ENCODE measurements at places on chromosomes 1 and 21.

DNA sequence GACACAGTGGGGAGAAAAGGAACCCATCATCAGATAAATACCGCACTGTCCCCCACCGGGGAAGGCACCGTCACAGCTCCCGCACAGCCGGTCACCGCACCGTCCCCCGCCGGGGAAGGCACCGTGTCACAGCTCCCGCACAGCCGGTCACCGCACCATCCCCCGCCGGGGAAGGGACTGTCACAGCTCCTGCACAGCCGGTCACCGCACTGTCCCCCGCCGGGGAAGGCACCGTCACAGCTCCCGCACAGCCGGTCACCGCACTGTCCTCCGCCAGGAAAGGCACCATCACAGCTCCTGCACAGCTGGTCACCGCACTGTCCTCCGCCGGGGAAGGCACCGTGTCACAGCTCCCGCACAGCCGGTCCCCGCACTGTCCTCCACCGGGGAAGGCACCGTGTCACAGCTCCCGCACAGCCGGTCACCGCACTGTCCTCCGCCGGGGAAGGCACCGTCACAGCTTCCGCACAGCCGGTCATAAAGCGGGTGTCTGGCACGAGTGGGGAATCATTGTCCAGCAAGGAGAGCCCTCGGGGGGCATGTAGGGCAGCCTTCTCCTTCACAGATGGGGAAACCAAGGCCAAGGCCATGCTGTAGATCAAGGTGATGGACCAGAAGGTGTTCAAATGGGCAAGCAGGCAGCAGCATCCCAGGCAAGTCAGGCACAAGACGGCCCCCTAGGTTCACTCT lies 280.1 kb downstream of the NPHP4 start:
- DNase-seq: no peak

DNA sequence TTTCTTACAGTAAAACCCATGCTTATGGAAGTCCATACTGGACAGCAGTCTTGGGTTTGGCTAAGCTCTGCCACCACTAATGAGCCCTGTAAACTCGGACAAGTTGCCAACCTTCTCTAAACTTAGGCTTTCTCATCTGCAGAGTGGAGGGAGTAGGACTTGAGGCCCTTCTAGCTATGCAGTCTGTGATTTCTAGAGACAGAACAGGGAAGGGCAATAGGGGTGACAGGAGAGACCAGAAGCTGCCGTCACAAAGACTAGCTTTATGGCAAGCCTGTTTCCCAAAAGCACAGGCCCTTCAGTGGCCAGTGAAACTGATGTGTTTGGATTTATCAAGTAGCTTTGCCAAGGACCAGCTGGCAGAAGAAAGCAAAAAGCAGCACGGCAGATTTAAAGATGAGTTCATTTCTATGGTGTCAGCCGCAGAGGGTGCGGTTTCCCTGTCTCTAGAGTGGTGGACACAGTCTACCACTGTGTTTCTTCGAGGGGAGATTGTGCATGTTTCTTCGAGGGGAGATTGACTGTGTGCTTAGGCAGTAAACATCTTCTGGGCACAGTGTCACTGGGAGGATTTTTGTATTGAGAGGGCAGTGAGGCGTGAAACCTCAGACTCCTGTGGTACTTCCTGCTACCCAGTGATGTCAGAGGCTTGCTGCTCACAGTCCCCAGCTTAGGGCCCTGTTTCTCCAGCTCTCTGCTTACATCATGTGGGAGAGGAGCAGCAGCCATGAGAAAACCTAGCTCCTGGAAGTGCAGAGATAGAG lies 119.0 kb downstream of the ROR1 start:
- DNase-seq: no peak

DNA sequence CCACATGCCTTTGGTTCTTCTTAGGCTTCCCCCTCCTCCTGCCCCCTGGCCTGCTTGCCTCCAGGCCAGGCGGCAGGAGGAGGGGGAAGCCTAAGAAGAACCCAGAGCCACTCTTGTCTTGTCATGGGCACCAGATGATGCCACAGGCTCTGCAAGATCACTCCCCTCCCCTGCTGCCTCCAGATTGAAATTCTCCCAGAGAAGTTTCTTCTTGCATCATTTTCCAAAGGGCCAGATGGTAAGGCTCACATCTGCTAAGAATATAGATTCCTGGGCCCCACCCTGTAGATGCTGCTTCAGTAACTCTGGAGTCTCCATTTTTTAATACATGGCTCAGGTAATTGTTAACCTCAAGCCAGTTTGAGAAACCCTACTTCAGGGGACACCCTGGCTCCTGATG lies 60.8 kb downstream of the FAM163A start:
- no peak for DNase-seq

DNA sequence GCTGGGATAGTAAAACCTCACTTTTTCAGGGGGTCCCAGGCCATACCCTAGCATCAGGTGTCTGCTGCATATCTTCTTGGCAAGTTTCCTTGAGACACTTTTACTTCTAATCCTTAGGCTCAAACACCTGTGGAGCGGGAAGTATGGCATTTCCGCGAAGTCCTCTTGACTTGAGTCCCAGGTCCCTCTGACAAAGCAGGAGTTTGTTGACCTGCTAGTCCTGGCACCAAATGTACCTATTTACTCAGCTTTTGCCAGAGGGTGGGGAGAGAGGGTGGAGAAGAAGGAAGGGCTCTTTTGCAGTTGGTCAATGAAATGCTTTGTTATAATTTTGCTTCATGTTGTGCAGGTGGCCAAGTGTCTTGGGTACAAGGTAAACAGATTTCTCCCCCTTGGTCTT lies 59.7 kb downstream of the CLIC6 start:
- DNase-seq: no peak

GRCh38 chr1:1847061-1847850 lies 43.6 kb downstream of the GNB1 start:
- DNase-seq: no peak

- no peak for DNase-seq
These were observed 40.0 kb upstream of the PTPRC start for GRCh38 chr1:198598796-198599321.

- no peak for DNase-seq
These were observed 486.9 kb upstream of the USP24 start for GRCh38 chr1:55702064-55702463.

DNA sequence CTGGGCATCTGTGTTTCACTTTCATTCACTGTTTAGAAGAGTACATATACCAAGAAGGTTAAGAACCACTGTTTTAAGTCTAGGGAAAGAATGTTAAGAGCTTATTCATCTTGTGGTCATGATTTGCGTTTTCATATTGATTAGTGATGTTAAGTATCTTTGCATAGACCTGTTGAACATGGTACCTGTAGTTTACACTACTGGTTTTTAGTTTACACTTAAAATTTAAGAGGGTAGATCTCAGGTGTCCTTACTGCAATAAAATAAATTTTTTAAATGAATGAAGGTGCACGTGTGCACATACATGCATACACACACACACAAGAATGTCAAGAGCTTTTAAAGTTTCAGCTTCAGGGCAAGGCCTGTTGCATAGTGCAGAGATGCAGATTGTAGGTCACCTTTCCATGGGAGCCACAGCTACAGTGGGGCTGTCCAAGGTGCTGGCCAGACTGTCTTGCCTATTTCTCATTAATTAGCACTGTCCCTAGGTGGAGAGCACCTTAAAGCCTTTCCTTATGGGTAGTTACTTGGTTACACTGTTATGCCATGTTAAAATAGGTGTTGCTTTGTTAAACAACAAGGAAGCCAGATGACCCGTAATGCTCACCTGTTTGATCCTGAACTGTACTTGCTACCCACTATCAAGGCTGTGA lies 543.0 kb upstream of the DAB1 start:
- DNase-seq: no peak

DNA sequence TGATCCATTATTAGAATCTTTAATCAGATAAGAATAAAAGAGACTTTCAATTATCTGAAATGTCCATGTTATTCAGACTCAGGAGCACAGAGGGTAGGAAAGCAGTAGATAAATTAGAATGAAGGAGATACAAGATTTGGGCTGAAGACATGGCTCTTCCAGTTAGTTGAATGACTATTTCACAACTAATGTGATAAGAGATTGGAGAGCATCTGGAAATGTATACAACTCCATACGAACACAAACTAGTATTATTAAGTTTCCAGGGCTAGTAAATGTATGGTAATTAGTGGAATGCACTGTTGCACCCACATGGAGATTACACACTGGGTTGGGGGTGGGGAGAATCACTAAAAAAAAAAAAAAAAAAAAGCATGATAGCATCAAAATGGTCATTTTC lies 618.0 kb downstream of the KIF26B start:
- DNase-seq: no peak

DNA sequence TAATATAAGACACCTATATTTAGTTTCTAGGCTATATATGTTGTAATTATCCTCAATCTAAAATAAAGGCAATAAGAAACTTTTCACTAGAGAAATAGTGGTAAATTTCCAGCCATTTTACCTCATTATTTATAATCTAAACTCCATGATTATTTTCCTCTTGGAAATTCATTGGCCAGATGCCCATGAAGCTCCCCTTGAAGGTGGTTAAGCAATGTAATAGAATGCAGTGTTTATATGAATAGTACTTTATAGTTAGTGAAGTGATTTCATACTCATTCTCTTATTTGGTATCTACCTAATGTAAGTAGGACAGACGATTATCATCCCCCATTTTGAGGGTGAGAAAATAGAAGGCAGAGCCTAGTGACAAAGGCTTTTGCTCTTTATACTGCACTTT lies 26.5 kb downstream of the NFYC start:
- no peak for DNase-seq

- no peak for DNase-seq
These were observed 788.4 kb upstream of the PRMT6 start for GRCh38 chr1:106268070-106268469.

GRCh38 chr1:154335025-154335714 lies 9.8 kb downstream of the ATP8B2 start:
- DNase-seq: peak; percentile 84

DNA sequence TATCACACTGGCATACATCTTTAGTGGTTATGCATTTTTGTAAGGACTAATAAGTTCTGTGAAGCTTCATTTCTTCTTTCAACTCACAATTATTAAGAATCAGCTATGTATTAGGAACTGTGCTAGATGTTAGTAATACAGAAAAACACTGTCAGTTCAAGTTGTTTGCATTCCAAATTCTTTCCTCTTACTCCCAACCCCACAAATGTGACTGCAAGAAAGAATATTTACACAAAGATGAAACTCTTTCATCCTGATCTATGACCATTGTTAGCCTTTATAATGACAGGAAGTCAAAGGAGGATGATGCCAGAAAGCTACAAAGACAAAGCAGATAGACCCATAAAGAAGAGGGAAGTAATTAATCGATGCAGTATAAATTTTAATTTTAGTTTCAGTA lies 21.0 kb upstream of the GADD45A start:
- DNase-seq: no peak

GRCh38 chr1:47433477-47434050 lies 4.3 kb upstream of the FOXD2 start:
- DNase-seq: no peak

- no peak for DNase-seq
These were observed 2.1 kb upstream of the EFNA1 start for GRCh38 chr1:155125511-155125945.

DNA sequence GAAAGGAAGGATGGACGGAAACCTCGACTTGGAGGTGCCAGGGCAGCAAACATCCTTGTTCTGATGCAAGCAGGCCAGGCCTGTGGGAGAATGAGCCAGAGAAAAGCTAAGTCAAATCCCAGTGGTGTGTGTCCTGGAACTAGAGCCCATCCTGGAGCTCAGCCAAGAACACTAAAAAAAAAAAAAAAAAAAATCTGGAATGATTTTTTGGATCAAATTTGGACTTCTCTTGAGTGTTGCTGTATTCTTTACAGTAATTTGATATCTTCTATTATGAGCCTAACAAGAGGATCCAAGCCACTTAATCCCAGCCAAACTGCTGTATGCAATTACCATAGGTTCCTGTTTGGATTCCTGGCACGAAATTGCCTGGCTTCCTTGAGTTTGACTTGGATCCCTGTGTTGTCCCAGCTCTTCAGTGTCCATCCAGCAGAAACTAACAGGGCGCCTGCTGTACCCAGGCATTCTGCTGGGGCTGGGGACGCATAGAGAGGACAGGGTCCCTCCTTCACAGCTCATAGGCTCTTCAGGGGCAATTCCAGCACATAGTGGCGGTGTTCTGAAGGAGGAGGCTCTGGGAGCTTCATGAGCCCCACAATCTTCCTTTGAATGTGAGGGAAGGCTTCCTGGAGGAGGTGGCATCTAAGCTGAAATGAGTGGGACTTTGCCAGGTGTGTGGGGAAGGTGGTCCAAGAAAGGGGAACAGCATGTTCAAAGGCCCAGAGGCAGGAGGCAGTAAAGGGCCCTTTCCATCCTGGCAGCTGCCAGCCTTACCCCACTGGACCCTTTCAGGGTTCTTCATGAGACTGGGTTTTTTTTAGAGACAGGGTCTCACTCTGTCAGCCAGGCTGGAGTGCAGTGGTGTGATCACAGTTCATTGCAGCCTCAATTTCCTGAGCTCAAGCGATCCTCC lies 24.7 kb downstream of the EPHX1 start:
- DNase-seq: no peak

DNA sequence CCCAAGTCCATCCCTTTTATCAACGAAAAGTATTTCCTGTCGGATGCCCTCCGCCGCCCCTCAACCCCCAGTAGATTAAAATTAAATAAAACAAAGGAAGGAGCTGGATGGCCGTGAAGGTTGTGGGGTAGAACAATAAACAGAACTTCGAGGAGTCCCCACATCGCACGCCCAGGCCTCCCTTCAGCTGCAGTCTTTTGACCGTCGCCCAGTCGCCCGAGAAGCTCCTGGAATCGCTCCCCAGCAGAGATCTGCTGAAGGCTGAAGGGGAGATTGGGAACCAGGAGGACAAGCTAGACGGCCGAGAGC lies 905 bp downstream of the BARHL2 start:
- DNase-seq: no peak

DNA sequence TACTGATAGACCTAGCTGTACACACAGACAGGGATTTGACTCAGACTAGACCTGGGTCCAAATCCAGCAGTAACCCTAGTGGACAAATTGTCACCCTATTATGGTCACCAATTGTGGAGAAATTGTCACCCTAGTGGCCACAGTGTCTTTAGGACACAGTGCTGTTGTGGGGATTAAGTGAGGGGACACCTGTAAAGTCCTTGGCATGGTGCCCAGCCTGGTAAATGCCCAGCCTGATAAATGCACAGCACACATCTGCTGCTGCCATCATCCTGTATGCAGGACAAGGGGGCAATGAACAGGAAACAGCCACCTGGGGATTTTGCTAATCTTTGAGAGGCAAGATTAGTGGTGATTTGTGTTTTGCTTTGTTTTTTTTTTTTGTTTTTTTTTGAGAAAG lies 2.3 kb downstream of the TMEM61 start:
- no peak for DNase-seq

DNA sequence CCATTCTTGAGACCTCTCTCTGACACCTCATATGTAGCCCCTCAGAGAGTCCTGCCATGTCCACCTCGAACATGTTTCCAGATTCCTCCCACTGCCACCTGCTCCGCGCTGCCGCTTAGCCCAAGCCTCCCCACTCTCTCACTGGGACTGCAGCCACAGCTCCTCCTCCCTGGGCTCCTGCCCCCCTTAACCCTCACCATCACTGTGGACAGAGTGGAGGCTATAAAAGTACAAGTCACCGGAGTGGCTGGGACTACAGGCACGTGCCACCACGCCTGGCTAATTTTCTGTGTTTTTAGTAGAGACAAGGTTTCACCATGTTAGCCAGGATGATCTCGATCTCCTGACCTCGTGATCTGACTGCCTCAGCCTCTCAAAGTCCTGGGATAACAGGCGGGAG lies 77.0 kb downstream of the VWA5B1 start:
- DNase-seq: no peak
